ENCODE measurements at places on chromosomes 2 and 18.

DNA sequence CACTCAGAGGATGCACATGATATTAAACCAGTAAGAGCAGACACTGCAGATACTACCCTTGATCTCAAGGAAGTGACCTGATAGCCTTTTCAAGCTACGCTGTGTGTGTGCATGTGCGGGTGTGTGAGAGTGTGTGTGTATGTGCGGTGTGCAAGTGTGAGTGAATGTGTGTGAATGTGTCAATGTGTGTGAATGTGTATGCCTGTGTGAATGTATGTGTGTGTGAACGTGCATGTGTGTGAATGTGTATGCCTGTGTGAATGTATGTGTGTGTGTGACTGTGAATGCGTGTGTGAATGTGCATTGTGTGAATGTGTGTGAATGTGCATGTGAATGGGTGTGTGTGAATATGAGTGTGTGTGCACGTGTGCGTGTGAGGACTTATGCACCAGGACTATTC lies 53.8 kb downstream of the KCNG2 start:
- DNase-seq = no peak

- no peak for DNase-seq
Observed at GRCh38 chr2:44944952-44945612, 3.6 kb downstream of the SIX3 start.

- DNase-seq = no peak
Observed at GRCh38 chr2:126950504-126950903, 51.8 kb downstream of the TEX51 start.

DNA sequence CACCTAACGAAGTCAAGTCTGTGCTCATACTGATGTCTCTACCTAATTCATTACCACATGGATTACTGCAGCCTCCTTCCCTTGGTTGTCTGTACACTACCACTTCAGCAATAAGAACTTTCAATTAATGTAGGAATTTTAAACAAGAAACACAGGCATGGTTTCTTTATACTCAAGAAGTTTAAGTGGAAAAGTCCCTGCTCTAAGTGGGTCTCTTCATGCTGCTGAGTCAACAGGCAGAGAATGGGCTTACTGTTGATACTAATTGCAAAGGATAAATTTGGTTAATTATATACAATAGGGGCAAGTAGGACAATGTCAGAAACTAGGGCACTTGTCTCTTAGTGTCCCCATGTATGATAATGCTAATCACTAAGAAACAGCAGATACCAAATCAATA lies 392.6 kb downstream of the DSEL start:
- DNase-seq = no peak

DNA sequence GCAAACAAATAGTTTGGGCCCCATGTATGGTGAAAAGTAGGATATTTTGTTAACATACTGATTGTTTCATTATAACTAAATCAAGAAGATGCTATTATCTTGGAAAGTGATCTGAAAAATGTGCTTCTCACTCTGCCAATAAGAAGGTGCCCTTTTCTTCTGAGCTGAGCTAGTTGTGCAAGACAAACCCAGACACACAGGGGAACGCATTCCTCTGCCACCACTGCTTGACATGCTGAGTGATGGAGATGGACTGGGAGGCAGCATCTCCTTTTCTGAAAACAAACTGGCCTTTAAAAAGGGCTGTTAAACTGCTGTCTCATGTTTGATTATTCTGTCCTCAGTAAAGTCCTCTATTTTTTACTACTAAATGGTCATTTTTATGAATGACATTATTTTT lies 1989.9 kb upstream of the CELF4 start:
- DNase-seq = no peak

DNA sequence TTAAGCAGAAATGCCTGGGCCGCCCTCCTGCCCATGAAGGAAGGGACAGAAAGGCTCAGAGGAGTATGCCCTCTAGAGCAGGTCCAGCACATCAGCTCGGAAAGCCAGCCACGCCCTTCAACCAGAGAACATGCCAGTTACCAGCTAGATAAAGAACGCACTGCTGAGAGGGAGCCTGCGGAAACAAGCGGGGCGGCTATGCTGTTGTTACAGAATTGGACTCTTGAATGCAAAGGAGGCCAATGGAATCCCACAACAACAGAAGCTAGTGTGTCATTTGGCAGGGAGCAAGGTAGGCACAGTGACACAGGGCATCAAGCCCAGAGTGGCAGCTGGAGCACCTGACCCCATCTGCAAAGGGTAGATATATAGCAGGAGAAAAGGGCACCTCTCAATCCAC lies 242.9 kb upstream of the ID2 start:
- DNase-seq = no peak

DNA sequence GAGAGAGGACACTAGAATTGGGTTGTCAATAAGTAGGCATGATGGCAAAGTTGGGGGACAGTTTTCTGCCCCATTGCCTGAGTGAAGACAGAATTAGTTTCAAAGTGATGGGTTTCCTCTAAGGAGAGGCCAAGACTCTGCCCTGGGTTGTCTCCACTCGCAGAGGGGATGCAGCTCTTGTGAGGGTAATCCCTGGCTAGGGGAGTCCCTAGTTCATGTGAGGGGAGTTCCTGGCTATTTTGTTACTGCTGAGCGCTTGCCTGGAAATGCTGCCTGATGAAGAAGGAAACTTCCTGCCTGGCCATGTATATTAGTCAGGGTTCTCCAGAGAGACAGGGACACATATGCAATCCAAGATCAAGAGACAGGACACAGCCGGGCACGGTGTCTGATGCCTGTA lies 501.5 kb downstream of the BCL11A start:
- DNase-seq = no peak

DNA sequence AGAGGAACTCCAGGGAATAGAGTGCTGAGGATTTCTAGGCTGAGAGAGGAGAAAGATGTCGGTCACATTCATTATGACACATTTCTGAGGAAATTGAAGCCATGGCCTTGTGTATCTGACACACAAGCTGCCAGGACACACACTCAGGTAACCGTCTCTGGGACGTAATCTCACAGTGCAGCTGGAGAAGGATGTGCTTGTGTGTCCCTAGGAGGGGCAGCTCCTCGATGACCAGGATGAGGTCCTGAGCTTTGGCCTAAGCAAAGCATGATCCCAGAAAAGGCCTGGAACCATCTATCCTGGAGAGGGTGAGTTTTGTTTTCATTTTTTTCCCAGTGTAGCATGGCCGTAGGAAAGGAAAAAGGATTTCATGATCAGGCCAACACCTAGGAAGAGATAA lies 102.2 kb downstream of the CAPN13 start:
- no peak for DNase-seq

DNA sequence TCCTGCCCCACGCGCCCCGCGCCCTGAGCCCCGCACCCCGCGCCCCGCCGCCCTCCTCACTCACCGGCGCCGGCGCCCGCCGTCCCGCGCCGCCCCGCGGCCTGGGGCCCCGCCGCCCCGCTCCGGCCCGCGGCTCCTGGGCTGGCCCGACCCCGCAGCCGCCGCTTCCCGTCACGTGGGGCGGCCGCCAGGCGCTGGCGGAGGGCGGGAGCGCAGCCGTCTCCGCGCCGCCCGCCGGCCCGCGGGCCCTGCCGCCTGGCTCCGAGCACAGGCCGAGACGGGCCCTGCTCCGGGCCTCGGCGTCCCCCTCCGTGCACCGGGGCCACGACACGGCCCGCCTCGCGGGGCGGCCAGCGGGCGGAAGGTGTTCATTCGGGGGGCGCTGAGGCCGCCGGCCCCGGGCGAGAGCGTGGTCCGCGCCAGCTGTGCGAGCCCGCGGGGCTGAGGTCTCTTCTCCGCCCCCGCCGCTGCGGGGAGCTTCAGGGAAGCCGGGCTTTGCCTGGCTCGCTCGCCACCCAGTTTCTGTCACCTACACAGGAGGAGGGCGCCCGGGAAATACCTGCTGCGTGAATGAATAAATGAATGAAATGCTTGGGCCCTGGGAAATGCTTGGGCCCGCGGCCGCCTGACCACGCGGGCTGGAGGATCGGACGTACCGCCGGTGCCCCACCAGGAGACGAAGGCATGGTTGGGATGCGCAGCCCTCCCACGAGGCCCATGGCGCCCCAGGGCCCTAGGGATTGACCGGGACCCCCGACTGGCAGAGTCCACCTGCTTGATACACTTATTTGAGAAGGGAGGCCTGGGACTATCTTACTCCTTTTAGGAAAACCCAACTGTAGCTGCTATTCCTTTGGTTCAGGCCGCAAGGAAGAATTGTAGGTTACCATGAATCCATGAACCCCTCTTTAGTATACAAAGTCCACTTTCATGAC lies at the start of gene TGFBRAP1:
Gene TGFBRAP1 (minus strand): TSS at position 175 of the 935 bp plus-strand sequence. CDS start 21,434 bp downstream, outside the sequence.
- DNase-seq = peak; percentile 60

- DNase-seq = no peak
Observed at GRCh38 chr2:27082773-27083409, 3.7 kb upstream of the KHK start.

GRCh38 chr2:199458806-199459285 lies 1.1 kb upstream of the SATB2 start:
- DNase-seq = no peak

DNA sequence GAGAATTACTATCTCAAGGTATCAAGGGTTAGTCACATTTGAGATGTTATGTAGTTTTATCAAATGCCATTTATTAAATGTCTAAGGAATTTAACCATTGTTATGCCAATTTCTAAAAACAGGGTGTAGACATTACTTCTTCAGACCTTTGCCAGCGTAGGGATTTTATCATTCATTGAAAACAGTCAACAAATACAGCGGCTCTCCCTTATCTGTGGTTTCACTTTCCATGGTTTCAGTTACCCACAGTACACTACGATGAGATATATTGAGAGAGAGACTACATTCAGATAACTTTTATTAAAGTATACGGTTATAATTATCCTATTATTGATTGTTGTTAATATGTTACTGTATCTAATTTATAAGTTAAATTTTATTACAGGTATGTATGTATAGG lies 234.7 kb downstream of the TMX3 start:
- no peak for DNase-seq

- DNase-seq = no peak
Observed at GRCh38 chr2:64598226-64598625, 55.5 kb downstream of the SERTAD2 start.

DNA sequence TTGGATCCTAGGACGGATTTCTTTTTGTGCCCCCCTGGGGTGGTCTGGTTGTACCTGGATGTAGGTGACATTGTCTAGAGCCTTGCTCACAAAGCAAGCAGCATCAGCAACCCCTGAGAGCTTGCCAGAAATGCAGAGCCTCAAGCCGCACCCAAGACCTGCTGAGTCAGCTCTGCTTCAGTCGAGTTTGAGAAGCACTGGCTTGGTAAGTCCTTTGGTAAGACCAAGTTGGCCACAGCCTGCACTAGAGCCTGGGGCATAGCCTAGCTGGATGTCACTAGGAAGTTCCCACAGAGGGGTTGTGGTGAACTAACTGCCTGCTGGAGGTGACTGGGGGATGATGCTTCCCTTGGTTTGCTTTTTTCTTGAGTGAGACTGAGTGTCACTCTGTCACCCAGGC lies 6.2 kb downstream of the ABCG5 start:
- DNase-seq = no peak

- no peak for DNase-seq
Observed at GRCh38 chr2:198961547-198961946, 496.2 kb downstream of the SATB2 start.

DNA sequence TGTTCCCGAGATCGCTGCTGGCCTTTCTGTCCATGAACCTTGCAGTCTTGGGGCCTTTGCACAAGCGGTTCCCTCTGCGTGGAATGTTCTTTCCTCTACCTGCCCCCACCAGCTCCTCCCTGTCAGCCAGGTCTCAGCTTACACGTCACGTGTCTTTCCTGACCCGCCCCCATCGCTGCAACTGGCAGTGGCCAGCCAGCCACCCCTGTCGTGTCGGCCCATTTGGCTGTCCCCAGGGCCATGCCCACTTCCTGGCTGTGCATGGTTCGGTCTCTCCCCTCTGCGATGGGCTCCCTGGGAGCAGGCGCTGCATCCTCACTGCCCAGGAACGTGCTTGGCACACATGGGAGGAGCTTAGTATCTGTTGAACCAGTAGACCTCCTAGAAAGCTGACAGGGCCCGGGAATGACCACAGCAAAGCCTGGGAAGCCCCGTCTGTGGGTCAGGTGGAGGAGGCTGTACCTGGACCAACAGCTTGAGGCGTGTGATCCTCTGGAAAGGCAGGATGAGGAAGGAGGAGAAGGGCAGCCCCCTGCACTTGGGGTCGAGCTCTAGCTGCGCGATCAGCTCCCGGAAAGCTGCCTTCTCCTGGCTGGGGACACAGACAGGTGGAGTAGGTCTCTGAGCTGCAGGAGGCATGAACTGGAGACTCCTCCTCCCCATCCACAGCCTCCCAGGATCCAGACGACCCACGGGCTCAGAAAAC lies 21.0 kb downstream of the SNORC start:
- no peak for DNase-seq

GRCh38 chr2:112725545-112726457 lies 5.0 kb downstream of the NT5DC4 start:
- DNase-seq = no peak

GRCh38 chr2:218091746-218092145 lies 22.7 kb downstream of the RUFY4 start:
- DNase-seq = no peak

GRCh38 chr18:71238974-71239624 lies 950.3 kb downstream of the SOCS6 start:
- no peak for DNase-seq

- no peak for DNase-seq
Observed at GRCh38 chr2:101330253-101330933, 21.9 kb upstream of the RNF149 start.

DNA sequence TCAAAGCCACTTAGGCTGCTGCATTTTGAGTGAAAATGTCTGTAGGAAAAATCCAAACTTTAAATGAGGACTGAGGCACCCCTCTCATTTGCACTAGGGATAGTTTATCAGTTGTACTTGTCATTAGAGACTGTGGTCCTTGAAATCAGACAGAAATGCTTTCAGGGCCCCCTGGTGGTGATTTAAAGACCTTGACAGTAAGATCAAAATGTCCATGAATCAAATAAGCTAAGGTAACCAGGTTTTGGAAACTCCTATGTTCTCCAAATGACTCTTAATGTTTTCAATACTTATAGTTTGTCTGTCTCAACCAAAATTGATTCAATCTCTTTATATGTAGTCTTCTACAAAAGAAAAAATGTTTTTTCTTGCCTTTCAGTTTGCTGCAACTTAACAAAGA lies 28.8 kb upstream of the DDX18 start:
- DNase-seq = peak; percentile 15

- no peak for DNase-seq
Observed at GRCh38 chr2:168439536-168439935, 16.5 kb upstream of the CERS6 start.

- peak; percentile 37 for DNase-seq
Observed at GRCh38 chr2:69138793-69139459, 125.9 kb downstream of the ANTXR1 start.

GRCh38 chr2:68512966-68513365 lies 45.6 kb downstream of the APLF start:
- no peak for DNase-seq

- DNase-seq = no peak
Observed at GRCh38 chr2:236311286-236311685, 47.1 kb upstream of the ASB18 start.

GRCh38 chr2:61238219-61239012 lies 76.4 kb downstream of the C2orf74 start:
- no peak for DNase-seq

- peak; percentile 10 for DNase-seq
Observed at GRCh38 chr2:166180951-166181812, 53.4 kb upstream of the SCN1A start.

- no peak for DNase-seq
Observed at GRCh38 chr2:74317701-74318100, 25.5 kb downstream of the SLC4A5 start.
